ENCODE measurements at places on chromosomes 16 and 17.

- H3K36me3 ChIP-seq: peaks cover 60% of the 10 kb centered on the region
- H3K4me1 ChIP-seq: peaks cover 76% of the 10 kb centered on the region
- H3K27me3 ChIP-seq: no peaks in the 10 kb centered on the region
- no peak overlapping the region for H3K4me3 ChIP-seq
- no peak for DNase-seq
- H3K27ac ChIP-seq: peak overlapping the region; percentile 99
Observed at GRCh38 chr16:85003725-85004586, 7.4 kb downstream of the ZDHHC7 start.

DNA sequence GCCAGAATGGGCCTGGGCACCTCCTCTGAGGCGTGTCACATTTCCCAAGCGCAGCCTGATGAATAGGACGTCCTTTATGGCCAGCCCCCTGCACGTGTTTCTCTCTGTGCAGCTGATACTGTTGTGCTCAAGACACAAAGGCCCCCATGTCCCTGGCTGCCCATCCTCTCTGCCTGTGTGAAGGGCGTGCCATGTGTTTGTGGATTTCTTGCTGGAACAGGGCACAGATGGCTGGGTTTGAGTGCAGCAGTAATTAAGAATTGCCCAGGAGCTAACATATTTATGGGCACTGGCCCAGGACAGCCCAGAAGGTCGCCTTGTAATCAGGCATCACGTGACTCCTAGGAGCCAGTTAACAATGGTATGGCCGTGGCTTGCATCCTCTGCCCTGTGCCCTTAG is 181.1 kb downstream of the CCDC182 start:
- no peaks in the 10 kb centered on the region for H3K27me3 ChIP-seq
- no peak for DNase-seq
- H3K4me3 ChIP-seq: no peak overlapping the region
- no peaks in the 10 kb centered on the region for H3K4me1 ChIP-seq
- no peak overlapping the region for H3K27ac ChIP-seq

DNA sequence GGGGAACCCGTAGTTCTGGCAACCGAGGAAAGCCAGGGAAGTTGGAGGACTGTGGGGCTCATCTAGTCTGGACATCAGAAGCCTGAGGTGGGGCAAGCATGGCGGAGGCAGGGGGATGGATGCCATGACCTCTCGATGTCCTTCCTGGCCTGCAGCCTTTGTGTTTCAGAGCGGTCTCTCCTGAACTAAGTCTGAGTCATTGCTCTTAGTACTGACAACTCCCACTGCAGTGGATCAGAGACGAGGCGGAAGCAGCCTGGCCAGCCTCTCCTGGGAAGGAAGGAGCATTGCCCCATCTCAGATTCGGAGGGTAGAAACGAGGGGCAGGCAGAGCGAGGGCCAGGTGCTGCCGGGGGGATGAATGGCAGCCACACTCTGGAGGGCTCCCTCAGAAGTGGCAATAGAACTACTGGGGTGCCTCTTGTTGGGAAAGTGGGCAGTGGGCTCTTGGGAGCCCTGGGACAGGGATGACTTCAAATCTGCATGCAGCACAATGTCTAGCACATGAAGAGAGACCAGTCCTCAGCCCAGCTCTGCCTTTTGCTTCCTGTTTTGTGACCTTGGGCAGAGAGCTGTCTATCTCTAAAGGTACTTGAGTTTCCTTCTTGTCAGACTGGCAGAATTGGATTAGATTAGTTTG is 3.6 kb upstream of the STAC2 start:
- no peak overlapping the region for H3K4me3 ChIP-seq
- H3K4me1 ChIP-seq: peaks cover 5% of the 10 kb centered on the region
- no peak for DNase-seq
- peaks cover 11% of the 10 kb centered on the region for H3K27me3 ChIP-seq
- no peak overlapping the region for H3K27ac ChIP-seq

DNA sequence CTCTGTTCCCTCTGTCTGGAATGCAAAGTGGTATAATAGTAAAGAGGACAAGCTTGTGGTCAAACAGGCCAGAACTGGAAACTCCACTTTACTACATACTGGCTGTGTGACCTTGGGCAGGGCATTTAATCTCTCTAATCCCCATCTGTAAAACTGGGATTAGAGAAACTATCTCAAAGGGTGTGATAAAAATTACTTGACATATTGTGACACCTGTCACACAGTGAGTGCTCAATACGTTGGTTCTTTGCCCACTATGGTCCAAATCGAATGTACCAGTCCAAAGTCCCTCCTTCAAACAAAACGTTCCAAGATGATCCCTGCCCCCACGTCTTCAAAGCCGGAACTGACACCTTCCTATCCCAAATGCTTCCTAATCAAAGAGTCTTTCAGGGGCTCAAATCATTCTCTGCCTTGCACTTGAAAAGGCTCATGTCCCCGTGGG is 734 bp downstream of the PGAP3 start:
- no peak for DNase-seq
- H3K36me3 ChIP-seq: no peaks in the 10 kb centered on the region
- no peaks in the 10 kb centered on the region for H3K27me3 ChIP-seq
- H3K4me1 ChIP-seq: peaks cover 5% of the 10 kb centered on the region
- H3K4me3 ChIP-seq: peak overlapping the region; percentile 81
- H3K27ac ChIP-seq: peak overlapping the region; percentile 80

DNA sequence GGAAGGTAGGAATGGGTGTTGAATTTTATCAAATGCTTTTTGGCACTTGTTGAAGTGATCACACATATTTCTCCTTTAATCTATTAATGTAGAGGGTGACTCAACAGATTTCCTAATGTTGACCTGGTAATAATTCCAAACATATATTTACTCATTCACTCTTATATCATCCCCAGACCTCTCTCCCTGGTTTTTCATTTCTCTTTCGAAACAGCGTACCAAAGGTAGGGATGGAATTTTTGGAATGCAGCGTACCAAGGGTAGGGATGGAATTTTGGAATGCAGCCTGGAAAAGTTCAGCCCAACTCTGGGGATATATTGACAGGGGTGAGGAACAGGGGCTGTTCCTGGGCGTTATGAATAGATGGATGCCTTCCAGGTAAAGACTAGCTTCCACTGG is 7.3 kb downstream of the KIF18B start:
- DNase-seq: peak; percentile 48
- peaks cover 77% of the 10 kb centered on the region for H3K36me3 ChIP-seq
- H3K4me3 ChIP-seq: no peak overlapping the region

DNA sequence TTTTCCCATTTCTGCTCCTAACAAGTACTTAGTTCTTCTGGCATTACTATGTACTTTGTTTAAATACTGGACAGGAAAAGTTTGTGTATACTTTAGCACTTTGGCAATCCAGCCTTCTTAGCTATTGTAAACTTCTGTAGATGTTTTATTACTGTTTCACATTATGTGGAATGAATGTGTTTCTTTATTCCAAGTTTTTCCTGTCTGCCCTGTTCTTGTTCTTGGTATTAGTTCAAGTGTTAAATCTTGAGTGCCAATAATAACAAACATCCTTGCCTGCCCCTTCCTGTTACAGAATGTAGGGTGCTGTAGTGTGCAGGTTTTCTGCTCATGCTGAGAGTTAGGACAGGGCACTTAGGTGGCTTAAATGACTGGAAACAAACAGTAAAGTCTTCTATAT is 7.3 kb upstream of the CAPNS2 start:
- peak overlapping the region; percentile 58 for H3K27ac ChIP-seq
- H3K4me1 ChIP-seq: peaks cover 59% of the 10 kb centered on the region
- no peak for DNase-seq
- no peak overlapping the region for H3K4me3 ChIP-seq

- no peaks in the 10 kb centered on the region for H3K27me3 ChIP-seq
- H3K4me3 ChIP-seq: no peak overlapping the region
Observed at GRCh38 chr16:82187829-82188228, 17.8 kb upstream of the MPHOSPH6 start.

DNA sequence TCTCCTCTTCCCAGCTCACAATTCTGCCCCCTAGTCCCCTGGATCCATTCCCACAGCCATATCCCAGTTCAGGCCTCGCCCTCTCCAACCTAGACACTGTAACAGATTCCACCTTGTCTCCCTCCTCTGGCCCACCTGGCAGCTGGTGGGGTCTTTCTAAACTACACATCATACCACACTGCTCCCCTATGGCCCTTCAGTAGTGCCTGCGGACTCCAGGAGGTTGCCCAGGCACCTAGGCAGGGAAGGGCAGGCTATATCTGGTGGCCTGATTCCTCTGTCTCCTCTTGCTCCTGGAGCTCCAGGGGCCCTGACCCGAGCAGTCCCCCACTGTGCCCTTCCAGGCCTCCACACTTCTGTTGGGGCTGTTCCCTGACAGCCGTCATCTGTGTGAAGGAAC is 64.5 kb downstream of the SMPD3 start:
- H3K4me1 ChIP-seq: no peaks in the 10 kb centered on the region
- H3K27me3 ChIP-seq: no peaks in the 10 kb centered on the region
- H3K4me3 ChIP-seq: no peak overlapping the region
- no peaks in the 10 kb centered on the region for H3K36me3 ChIP-seq
- H3K27ac ChIP-seq: no peak overlapping the region

DNA sequence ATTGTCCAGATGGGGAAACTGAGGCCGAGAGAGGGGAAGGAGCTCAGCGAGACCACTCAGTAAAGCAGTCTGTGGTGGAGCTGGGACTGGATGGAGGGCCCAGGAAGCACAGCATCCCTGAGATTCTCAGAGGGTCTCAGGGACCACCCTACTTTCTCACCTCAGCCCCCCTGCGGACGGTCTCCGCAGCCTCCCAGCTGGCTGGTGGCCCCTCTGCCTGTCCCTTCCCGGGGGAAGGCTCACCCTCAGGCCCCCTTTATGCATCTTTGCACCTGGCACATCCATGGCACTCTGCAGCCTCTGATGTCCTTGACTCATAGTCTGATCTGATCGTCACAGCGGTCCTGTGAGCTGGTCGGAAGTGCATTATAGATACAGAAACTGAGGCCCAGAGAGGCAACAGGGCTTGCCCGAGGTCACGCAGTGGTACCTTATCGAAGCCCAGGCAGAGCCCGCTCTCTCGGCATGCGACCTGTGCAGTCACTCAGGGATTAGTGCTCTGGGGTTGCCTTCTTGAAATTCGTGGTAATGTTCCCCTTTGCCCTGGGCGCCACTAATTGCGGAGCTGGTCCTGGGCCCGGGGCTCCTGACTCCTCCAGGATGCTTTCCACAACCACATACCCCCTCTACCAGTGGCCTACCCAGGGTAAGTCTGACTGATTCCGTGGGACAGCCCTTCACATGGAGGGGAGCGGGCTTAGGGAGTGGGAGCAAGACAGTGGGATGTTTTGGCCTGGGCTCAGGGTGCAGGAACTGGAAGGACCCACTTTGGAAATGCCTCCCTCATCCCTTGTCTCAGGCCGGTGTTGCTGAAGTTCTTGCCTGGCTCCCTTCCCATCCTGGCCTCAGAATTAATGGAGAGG is 24.4 kb downstream of the RAB11FIP4 start:
- no peak for DNase-seq
- H3K4me1 ChIP-seq: no peaks in the 10 kb centered on the region
- H3K4me3 ChIP-seq: no peak overlapping the region
- no peaks in the 10 kb centered on the region for H3K27me3 ChIP-seq

DNA sequence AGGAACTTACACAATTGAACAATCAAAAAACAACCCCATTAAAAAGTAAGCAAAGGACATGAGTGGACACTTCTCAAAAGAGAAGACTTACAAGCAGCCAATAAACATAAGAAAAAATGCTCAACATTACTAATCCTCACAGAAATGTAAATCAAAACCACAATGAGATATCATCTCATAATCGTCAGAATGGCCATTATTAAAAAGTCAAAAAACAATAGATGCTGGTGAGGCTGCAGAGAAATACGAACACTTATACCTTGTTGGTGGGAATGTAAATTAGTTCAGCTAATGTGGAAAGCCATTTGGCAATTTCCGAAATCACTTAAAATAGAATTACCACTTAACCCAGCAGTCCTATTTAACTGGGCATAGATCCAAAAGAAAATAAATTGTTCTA is 301.9 kb upstream of the KCNJ16 start:
- no peaks in the 10 kb centered on the region for H3K36me3 ChIP-seq
- no peak overlapping the region for H3K27ac ChIP-seq
- peaks cover 18% of the 10 kb centered on the region for H3K4me1 ChIP-seq
- no peak overlapping the region for H3K4me3 ChIP-seq
- DNase-seq: no peak

DNA sequence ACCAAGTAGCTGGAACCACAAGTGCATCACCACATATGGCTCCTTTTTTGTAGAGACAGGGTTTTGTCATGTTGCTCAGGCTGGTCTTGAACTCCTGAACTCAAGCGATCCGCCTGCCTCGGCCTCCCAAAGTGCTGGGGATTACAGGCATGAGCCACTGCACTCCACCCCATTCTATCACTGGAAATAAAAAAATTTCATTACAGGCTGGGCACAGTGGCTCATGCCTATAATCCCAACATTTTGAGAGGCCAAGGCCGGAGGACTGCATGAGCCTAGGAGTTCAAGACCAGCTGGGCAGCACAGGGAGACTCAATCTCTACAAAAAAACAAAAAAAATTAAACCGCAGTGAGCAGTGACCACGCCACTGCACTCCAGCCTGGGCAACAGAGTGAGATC is 60.1 kb downstream of the BRIP1 start:
- H3K27me3 ChIP-seq: no peaks in the 10 kb centered on the region
- H3K27ac ChIP-seq: no peak overlapping the region
- H3K4me3 ChIP-seq: no peak overlapping the region

DNA sequence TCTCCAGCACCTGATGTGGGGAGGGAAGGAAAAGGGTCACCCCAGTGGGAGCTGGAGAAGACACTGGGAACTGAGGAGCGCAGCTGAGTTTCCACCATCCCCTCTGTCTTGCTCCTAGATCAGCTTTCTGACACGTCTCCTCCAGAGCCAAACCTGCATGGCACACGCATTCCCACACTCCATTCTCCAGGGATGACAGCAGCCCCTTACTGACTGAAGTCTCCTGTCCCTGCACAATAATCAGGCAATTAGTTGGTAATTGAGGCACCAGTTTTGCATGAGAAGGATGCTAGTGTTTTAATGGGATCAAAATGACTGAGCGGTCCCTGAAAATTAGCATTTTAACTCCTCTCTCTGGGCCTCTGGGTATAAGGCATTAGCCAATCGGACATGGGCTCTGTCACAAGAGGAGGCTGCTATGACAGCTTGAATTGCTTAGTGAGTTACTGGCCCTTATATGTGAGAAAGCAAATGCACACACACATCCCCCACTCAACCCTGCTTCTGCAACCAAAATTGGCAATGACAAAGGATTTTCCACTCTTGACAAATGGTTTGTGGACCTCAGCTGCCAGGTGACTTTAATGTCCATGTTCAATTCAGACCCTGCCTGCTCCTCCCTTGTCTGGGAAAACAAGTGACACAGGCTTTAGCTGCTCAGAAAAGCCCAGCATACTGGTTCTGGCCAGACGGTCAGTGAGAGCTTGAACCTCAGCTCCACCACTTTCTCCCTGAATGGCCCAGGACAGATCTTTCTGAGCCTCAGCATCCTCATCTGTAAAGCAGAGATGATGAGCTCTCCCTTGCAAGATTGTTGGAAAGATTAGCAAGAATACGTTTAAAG is 57.2 kb upstream of the SREBF1 start:
- H3K4me1 ChIP-seq: no peaks in the 10 kb centered on the region
- no peak overlapping the region for H3K4me3 ChIP-seq
- no peaks in the 10 kb centered on the region for H3K27me3 ChIP-seq

GRCh38 chr17:7997186-7997585 is 5.2 kb upstream of the GUCY2D start:
- DNase-seq: no peak
- H3K4me1 ChIP-seq: peaks cover 5% of the 10 kb centered on the region
- no peaks in the 10 kb centered on the region for H3K36me3 ChIP-seq
- H3K27ac ChIP-seq: no peak overlapping the region
- no peak overlapping the region for H3K4me3 ChIP-seq
- H3K27me3 ChIP-seq: peaks cover 9% of the 10 kb centered on the region

Measured in RWPE2 (cell line).